Activated CD4-positive, alpha-beta T cell treated with anti-CD3 and anti-CD28 coated beads for 48 hours (primary cell): ENCODE measurements at places on chromosomes 7 and 10.

DNA sequence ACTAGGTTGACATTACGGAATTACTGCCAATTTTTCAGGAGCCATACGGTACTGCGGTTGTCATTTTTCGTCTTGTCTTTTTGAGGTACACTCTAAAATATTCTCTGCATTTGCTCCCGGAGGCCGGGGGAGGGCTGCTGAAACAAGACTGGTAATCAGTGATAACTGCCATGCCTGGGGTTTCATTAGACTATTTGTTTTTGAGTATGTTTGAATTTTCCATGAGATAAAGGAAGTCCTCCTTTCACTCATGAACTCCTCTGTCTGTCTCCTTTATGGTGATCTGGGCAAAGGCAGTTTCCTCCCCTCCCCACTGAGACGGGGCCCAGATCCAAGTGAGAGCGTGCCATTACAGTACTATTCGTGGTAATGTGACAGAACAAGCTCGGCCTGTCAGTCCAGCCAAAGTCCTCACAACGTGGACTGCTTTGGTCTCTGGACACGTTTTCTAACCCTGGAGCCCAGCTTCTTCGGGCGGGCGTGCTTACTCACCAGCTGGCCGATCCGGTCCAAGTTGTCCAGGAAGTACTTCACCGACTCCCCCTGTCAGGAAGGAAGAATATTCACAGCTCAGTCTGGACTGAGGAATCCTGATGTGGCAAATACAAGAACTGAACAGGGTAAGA lies 45.1 kb downstream of the AMZ1 start:
- DNase-seq, result no peak

DNA sequence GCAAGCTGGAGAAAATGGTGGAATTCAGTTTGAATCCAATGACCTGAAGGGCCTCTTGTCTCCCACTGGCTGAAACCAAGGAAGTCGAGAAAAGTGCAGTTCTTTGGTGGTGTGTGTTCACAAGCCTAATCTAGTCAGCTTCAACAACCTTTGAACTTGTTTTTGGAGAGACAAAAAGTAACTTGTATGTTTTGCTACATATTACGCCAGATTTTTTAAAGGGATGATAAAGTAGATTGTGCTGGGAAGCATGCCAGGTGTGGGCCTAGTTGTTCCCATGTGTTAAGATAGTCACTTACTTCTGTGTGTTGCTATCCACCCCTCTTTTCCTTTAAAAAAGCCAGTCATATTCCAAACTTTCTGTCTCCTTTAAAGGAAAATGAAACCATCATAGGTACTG lies 79.7 kb upstream of the FAM3C start:
- no peak for DNase-seq

- DNase-seq, result no peak
Observed at GRCh38 chr10:25048450-25048849, 32.0 kb downstream of the THNSL1 start.

DNA sequence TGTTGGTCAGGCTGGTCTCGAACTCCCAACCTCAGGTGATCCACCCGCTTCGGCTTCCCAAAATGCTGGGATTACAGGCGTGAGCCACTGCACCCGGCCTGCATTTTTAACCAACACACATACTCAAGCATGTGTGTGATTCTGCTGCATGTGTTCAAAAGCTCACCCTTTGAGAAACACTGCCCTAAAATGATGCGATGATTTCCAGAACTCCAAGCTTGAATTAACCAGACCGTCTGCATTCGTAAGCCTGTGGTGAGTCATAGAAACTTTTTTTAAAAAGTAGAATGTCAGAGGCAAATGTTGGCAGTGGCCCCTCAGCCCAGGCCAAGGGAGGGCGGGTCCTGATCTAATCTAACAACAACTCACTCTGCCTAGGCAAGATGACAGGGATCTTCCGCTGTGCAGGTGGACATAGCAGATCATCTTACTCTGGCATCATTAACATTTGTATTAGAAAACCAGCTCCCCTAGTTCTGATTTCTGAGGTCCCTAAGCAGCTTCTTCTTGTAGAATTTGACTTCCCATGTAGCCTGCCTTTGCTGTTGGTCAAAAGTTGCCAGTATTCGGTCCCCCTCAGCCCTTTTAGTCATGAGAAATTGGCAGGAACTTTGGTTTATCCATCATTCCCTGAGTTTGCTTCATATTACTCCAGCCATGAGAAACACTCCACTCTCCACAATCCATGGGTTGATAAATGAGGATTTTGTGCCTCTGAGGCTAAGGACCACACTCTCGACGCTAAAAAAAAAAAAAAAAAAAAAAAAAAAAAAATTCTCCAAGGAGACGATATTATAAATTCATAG lies 190.4 kb downstream of the SKIDA1 start:
- no peak for DNase-seq

GRCh38 chr10:47354900-47355299 lies 6.7 kb downstream of the RBP3 start:
- no peak for DNase-seq

- DNase-seq, result no peak
Observed at GRCh38 chr10:116324951-116325635, 845 bp downstream of the CCDC172 start.

- no peak for DNase-seq
Observed at GRCh38 chr10:133455196-133455595, 1.5 kb downstream of the SCART1 start.

- no peak for DNase-seq
Observed at GRCh38 chr7:112076324-112076723, 129.9 kb downstream of the DOCK4 start.

- DNase-seq, result peak; percentile 45
Observed at GRCh38 chr10:101120884-101121653, 10.0 kb upstream of the TLX1 start.

- no peak for DNase-seq
Observed at GRCh38 chr7:70384024-70384423, 747.9 kb upstream of the GALNT17 start.

GRCh38 chr7:107236862-107237261 lies 68.1 kb downstream of the HBP1 start:
- no peak for DNase-seq

- DNase-seq, result no peak
Observed at GRCh38 chr10:12156367-12157123, 27.1 kb downstream of the SEC61A2 start.

DNA sequence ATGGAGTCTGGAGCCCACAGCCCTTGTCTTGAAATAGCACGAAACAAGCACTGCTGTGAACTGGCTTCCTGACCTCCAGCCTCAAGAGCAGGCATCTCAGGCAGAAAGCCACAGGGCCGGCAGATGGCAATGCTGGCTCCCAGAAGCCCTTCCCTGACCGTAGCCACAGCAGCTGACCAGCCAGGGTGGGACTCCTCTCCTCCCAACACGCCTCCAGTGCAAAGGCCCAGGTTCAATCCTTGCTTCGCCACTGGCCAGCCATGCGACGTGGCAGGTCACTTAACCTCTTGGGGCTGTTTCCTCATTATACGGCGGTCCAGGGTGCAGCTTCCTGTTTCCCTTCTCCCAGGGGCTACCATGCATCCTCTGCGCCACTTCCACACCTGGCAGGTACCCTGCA lies 12.8 kb downstream of the PRKAG2 start:
- no peak for DNase-seq

DNA sequence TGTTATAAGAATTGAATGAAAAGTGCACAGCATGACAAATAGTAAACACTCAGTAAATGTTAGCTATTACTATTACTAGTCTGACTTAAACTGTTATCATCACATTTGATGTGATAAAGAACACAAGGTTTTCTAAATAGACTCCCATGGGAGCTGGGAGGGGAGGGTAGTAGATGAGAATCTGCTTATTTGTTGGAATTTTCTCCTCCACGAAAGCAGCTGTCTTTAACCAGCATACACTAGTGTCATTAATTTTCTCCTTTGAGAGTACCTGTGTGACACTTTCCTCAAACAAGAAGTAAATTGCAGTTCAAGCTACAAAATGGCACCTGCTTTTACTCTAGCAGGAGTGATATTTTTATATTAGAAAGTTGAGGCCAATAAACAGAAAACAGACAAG lies 200.1 kb downstream of the SKAP2 start:
- no peak for DNase-seq

DNA sequence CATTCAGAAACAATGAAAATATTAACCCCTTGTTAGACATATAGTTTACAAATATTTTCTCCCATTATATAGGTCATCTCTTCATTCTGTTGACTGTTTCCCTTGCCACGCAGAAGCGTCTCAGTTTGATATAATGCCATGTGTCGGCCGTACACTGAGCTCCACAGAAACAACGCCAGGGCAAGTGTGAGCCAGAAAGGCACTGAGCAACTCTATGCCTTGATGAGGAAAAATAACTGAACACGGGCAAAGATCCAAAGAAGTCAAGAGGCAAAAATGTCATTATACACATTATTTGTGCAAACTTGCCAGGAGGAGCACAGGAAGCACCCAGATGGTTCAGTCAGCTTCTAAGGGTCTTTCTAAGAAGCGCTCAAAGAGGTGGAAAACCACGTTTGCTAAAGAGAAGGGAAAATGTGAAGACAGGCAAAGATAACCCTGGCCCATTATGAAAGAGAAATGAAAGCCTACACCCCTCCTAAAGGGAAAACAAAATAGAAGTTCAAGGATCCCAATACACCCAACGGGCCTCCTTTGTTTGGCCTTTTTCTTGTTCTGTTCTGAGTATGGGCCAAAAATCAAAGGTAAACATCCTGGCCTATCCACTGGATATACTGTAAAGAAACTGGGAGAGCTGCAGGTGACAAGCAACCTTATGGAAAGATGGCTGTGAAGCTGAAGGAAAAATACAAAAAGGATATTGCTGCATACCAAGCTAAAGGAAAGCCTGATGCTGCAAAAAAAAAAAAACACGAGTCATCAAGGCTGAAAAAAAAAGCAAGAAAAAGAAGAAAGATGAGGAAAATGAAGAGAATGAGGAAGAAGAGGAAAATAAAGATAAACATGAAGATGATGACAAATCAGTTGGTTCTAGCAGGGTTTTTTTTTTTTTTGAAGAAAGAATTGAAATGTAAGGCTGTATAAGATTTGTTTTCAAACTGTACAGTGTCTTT lies 15.5 kb downstream of the ARHGAP12 start:
- no peak for DNase-seq

DNA sequence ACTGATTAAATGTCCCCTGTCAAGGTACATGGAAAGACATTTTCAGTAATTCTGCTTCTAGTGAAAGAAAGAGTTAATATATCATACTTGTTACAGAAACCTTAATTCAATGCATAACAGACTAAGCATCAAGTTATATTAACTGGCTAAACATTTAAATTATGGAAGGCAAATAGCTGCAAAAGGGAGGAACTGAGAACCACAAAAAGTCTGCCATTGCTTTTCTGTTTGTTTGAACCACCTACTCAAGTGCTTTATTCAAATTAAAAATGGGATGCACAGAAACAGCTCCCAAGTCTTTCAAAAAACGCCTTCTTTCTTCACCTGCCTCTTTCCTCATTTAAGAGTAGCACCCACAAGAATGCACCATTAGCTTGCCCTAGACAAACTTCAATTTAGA lies 271.9 kb downstream of the RNLS start:
- DNase-seq, result no peak

- DNase-seq, result no peak
Observed at GRCh38 chr10:30629653-30630052, at the start of gene LYZL2. LYZL2 (minus strand) TSS chr10:30629753; CDS start chr10:30626915, 2,838 bp downstream.

GRCh38 chr10:23155169-23155568 lies 36.9 kb upstream of the PTF1A start:
- DNase-seq, result no peak

- peak; percentile 6 for DNase-seq
Observed at GRCh38 chr10:34814223-34814912, 728 bp downstream of the PARD3 start.

- no peak for DNase-seq
Observed at GRCh38 chr7:110400411-110400810, 690.5 kb upstream of the LRRN3 start.

- DNase-seq, result no peak
Observed at GRCh38 chr10:124739119-124739921, 4.9 kb downstream of the FAM53B start.

- DNase-seq, result no peak
Observed at GRCh38 chr7:45143616-45144015, 14.0 kb upstream of the RAMP3 start.

DNA sequence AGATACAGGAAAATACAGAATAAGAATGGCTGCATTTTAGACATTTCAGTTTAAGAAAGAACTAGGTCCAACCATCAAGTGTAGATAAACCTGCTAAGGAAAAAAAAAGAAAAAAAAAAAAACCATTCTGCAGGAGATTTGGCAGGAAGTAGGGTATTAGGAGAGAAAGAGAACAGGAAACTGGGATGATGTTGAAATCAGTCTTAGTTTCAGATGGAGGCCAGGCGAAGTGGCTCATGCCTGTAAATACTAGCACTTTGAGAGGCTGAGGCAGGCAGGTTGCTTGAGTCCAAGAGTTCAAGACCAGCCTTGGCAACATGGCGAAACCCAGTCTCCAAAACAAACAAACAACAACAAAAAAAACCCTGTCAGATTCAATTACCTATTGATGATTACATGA lies 120.2 kb downstream of the RAB11FIP2 start:
- no peak for DNase-seq

DNA sequence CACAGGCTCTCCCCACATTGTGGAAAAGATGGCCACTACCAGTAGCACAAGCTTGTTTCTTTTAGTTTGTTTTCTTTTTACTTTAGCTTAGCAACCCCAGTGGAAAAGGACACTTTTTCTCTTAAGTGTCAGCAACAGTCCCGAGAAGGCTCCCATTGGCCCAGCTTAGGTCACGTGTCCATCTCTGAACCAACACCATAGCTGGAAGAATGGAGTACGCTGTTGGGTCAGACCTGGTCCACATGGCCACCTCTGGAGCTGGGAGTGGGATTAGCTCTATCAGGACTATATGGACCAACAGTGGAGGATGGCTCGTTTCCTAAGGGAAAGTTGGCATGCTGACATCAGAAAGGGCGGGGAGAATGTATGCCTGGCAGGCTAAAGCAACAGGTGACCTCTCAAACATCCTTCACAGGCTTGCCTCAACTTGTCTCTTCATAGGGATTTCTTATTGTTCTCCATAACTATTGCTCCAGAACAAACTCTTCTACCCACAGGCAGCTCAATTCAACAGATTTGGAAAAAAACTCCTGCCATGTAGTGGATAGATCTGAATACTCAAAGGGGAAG lies 27.6 kb upstream of the NEUROG3 start:
- no peak for DNase-seq

- DNase-seq, result no peak
Observed at GRCh38 chr10:78109210-78109609, 75.5 kb downstream of the RPS24 start.

- no peak for DNase-seq
Observed at GRCh38 chr7:77439572-77439971, 23.4 kb upstream of the GSAP start.

DNA sequence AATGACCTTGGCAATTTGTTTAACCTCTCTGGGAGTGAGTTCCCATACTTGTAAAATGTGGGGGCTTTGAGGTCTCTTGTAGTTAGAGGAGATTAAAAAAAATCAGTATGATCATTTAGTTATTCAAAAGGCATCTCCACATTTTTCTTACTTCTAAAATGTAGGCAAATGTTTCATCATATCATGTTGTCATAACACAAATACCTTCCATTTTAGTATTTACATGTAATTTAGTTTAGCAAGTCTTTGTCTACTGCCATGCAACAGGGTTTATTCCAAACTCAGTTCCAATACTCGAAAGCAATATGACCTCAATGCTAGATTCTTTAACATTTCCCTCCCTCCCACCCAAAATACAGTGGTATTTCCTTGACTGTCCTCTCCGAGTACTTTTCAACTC lies 262.8 kb upstream of the IMMP2L start:
- no peak for DNase-seq

- no peak for DNase-seq
Observed at GRCh38 chr7:157635148-157635500, 298.3 kb downstream of the DNAJB6 start.
